ENCODE measurements at places on chromosomes 4 and X.

GRCh38 chr4:81786063-81786763 lies 314.5 kb upstream of the RASGEF1B start:
- DNase-seq, result no peak

DNA sequence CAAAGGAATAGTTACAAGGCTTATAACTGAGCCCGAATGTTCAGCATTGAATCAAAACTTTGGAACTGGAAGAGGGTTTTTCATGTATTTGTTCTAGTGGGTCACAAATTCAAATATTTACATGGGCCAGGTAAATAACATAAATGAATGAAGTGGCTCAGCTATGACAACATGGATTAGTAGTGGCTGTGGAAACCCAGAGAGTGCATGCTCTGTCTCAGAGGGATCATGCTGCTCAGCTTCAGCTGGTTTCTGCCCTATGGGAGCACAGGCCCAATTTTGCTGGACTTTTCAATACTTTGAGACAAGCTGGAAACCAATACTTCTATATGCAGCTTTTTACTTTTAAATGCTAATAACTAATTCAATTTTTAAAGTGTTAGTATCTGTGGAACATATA lies 394.0 kb upstream of the TEX13C start:
- no peak for DNase-seq

- peak; percentile 36 for DNase-seq
Observed at GRCh38 chr4:48268956-48269860, at the start of gene TEC. TSS of gene TEC (minus strand) at chr4:48269838. CDS start at chr4:48228614, 41,224 bp downstream.

GRCh38 chr4:159162576-159162975 lies 59.7 kb downstream of the RAPGEF2 start:
- DNase-seq, result no peak

DNA sequence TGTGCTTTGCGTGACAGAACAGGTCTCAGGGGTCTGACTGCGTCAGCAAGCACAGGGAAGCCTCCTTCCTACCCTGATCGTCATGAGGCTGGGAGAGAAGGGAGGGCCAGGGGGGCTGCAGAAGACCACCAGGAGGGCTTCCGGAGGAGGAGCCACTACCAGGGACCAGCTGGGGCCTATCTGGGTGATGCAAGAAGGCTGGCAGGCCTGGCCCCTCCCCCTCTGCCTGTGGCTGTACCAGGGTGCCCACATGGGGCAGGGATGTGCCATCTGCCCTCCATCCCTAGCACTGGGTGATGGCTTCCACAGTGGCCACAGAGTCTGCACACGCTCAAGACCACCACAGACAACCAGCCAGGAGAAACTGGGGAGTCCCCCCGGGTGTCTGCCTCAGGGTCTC lies 116.4 kb upstream of the NKX1-1 start:
- no peak for DNase-seq

DNA sequence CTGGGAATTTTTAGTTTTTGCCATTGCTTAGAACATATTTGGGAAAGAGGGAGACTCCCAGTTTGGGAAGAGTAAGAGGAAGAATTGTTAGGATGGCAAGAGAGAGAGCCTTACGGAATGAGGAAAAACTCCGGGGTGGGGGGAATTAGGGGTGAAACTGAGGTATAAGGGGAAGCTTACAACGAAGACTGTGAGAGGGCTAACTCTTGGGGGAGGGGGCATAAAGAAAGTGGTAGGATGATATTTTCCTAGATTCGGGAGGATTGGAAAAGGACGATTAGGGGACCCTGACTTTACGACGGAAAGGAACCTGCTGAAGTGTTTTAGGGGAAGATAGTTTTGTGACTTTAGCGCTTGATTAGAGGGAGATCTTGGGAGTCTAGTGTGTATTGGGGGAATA lies 86.2 kb upstream of the HPRT1 start:
- DNase-seq, result no peak

DNA sequence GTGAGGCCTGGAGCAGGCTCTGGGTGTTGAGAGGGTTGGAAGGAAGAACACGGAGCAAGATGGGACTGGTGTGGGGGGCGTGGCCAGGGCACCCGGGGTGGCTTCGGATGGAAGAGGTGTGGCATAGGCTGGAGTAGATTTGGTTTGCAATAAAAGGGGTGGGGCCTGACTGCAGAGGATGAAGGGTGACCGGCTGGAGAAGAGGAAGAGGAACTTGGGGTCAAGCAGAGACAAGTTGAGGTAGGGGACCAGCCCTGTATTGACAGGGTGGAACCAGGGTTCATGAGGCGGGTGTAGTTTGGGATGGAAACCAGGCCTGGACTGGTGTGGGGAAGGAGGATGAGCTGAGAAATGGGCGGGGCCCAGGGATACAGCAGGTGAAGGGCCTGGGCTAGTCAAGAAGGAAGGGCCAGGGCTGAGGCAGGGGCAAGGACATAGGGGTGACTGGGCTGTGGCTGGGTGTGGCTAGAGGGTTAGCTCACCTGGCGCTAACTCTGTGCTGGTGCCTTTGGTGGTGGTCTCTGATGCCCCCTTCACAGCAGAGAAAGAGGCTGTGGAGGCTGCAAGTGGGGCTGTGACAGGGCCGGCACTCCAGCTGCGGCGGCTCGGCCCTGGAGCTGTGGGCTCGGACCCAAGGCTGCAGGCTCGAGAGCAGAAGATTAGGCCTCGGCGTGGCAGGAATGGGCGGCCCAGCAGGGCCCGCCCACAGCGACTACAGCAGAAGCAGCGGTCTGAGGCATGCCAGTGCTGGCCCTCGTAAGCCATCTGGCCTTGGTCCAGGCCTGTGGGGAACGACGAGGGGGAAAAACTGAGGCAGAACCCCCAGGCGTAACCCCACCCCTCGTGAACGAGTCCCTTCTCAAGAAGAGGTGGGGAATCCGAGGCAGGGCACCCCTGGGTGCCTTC lies 5.0 kb downstream of the PLP2 start:
- DNase-seq, result no peak

- DNase-seq, result no peak
Observed at GRCh38 chr4:8051644-8052043, 107.0 kb downstream of the ABLIM2 start.

- DNase-seq, result no peak
Observed at GRCh38 chr4:166460769-166461550, 587.9 kb downstream of the TLL1 start.

DNA sequence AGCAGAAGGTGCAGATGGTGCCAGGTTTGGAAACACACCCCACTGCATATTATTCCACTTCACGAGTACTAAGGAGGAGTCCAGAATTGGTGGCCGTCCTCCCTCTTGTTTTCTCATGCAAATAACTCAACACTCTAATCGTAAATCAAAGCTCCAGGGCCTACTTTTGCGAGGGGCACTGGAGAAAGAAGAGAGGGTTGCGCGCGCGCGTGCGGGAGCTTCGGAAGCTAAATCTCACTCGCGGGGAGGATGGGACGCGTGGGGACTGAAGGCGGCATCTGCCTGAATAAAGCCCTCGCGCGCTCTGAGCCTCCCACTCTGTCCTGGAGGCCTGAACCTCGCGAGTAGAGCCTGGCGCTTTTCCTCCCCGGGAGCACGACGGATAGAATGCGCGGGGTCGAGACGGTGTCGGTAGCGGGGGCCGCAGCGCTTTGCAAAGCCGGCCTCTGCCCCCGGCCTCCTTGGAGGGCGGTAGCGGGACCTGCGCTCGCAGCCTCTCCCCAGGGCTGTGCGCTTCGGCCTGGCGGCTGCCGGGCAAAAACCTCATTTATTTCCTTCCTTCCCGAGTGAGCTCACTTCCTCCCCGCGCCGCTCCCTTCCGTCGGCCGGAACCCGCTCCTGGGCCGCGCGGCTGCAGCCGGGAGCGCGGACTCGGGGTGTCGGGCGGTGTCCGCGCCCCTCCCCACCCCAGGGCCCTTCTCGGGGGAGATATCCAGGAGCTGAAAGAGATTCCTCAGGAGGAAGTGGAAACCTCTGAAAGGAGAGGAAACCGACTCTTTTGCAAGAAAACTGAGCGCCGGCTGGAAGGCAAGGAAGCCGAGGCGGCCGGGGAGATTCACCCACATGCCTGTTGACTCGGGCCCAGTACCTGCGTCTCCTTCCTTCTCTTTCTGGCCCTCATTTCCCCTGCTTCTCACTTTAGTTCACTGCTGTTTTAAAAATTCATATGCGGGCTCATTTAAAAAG lies 20.7 kb downstream of the HAND2 start:
- no peak for DNase-seq

- DNase-seq, result no peak
Observed at GRCh38 chr4:74316397-74316796, 8.1 kb downstream of the EPGN start.

DNA sequence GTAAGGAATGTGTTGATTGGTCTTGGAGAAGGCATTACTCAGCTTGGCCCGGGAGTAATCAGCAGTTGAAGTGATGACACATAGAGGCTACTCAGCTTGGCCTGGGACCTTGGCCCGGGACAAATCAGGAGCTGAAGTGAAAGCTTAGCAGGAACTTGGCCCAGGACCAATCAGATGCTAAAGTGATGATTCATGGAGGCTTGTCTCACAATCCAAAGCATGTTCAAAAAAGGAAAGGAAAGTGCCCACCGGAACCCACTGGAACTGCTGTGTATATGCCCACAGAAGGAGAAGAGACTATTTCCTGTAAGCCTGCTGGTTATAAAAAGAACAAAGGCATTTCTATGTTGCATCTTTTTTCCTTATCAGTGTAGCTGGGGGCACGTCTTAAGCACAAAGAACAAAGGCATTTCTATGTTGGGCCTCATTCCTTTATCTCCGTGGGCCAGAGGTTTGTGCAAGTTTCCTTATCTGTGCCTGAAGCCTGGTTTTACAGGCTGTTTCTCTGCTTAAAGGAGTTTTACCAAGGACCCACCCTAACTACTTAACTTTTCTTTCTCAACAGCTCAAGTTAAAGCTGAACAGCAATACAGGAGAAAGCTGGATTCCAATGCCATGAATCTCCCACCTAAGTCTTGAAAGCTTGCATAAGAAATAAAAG lies 1176.7 kb downstream of the NLGN4X start:
- no peak for DNase-seq

DNA sequence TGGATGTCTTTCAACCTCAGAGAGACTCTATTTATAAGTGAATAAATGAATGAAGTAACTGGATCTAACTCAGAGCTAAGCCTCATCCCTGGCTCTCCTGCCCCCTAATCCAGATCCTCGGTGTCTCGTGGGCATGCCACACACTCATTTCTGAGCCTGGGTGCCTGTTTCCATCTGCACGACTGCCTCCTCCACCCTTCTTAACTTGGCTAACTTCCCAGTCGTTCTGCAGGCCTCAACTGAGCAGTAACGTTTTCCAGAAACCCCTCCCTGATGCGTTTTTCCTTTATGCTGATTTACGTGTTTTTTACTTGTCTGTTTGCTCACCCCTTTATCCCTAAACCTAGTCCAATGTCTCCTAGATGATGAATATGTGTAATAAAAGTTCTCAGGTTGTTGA lies 186.9 kb upstream of the HS3ST1 start:
- DNase-seq, result no peak

- DNase-seq, result no peak
Observed at GRCh38 chr4:101211146-101211553, 136.2 kb downstream of the PPP3CA start.

DNA sequence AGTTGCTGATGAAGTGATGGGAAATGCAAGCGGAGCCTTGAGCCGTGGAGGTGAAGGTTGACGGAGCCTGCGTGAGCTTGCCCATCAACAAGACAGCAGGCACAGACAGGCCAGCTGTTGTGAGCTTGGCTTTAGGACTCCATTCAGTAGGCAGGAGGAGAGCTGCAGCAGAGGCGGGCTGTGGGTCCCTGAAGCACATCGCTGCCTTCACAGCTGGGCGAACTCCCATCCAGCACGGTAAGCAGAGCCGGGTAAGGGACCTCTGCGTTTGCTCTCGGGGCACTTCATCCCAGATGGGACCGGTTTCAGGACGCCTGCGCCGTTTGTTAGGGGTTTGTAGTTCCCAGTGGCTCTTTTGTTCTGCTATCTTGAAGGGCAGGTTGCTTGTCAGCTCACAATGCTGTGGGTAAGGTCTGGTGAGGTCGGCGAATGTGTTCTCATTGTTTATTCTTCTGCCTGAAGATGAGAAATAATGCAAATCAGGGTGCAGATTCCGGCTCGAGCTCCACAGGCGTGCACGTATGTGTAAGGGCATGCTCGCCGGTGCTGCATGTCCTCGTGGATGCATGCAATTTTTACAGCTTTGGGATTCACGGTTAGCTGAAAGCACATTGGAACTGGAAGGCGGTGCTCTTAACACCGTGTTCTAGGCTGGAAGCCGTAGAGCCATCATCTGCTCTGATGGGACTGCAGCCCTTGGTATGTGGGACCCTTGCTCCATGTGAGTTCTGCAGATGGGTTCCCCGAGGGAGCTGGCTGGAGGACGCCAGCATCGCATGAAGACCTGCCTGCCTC lies 54.6 kb upstream of the CLDN34 start:
- no peak for DNase-seq

DNA sequence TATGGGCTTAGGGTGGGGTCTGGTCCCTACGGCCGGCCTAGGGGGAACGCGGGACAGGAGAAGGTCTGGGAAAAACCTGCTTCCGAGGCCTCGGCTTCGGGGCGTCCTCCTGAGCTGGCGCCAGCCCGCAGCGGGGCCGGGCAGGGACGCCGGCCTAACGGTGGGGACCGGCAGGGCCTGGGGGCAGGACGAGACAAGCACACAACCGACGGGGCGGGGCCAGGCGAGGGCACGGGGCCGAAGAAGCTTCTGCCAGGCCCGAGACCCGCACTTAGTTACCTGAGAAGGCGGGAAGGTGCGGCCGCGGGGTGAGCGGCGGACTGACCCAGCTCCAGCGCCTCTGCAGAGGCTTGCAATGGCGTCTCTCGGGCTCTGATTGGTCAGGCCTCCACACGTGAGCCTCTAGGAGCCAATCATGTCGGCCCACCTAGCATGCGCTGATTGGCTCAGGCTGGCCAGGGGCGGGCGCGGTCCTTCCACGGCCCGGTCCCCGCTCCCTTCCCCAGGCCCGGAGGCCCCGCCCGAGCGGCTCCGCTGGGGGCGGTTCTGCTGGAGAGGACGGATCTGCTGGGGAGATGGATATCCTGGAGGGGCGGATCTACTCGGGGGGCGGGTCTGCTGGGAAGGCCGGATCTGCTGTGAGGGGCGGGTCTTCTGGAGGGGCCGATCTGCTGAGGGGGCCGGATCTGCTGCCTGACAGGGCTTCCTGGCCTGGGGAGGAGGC lies 44.3 kb downstream of the CPLX1 start:
- DNase-seq, result peak; percentile 99

GRCh38 chrX:148878371-148878770 lies 378.0 kb downstream of the AFF2 start:
- DNase-seq, result no peak

- DNase-seq, result no peak
Observed at GRCh38 chr4:102828497-102828808, 1.1 kb upstream of the UBE2D3 start.

- DNase-seq, result no peak
Observed at GRCh38 chrX:44949125-44949524, 76.1 kb downstream of the KDM6A start.

GRCh38 chr4:70606459-70606858 lies 14.4 kb downstream of the AMBN start:
- DNase-seq, result no peak

DNA sequence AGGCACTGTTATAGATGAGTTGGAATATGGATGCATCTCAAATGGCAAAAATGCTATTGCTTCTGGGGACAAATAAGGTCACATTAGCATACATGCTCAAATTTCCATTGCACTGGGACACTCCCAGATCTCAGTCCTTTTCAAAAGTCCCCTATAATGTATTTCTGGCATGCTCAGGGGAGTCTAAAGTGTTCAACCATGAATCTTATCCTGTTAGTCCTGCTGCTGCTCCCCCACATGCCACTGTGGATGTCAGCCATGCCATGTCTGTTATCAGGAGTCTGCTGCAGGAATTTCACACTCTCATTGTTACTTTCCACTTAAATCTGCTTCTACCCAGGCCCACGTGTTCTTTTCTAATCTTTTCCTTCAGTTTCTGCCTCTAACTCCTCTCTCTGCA lies 1000.6 kb downstream of the CCSER1 start:
- no peak for DNase-seq
